ENCODE measurements at places on chromosomes 2 and 18.
A peak's percentile ranks its signal among the peaks of the same experiment; 100 is the strongest.

- DNase-seq: no peak
Measured at GRCh38 chr2:191180713-191181112, 29.9 kb upstream of the STAT4 start.

GRCh38 chr2:186629250-186629996, 39.6 kb downstream of the ITGAV start:
- DNase-seq: no peak

GRCh38 chr2:162746310-162746709, 92.3 kb downstream of the KCNH7 start:
- DNase-seq: no peak

- DNase-seq: no peak
Measured at GRCh38 chr18:45571195-45571594, 44.1 kb upstream of the SLC14A2 start.

GRCh38 chr2:75801234-75801982, 90.7 kb upstream of the GCFC2 start:
- no peak for DNase-seq

DNA sequence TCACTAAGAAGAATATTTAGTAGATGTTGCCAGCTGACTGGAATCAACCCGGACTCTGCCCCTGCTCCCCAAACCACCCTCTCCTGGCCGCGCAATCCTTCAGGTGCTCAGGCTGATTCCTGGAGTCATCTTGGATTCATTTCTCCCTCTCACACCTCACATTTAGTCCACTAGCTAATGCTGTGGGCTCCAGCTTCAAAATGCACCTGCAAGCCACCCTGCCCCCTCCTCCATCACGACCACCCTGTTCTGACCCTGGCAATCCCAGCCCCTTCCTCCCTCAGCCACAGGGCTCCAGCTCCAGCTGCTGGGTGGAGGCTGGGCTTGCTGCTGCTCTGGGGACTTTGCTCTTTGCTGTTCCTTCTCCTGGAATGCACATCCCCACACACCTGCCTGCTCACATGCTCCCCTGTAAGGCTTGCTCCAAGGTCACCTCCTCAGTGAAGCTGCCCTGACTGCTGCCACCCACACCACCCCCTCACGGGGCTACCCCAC, 61.3 kb upstream of the SH3RF3 start:
- DNase-seq: no peak

DNA sequence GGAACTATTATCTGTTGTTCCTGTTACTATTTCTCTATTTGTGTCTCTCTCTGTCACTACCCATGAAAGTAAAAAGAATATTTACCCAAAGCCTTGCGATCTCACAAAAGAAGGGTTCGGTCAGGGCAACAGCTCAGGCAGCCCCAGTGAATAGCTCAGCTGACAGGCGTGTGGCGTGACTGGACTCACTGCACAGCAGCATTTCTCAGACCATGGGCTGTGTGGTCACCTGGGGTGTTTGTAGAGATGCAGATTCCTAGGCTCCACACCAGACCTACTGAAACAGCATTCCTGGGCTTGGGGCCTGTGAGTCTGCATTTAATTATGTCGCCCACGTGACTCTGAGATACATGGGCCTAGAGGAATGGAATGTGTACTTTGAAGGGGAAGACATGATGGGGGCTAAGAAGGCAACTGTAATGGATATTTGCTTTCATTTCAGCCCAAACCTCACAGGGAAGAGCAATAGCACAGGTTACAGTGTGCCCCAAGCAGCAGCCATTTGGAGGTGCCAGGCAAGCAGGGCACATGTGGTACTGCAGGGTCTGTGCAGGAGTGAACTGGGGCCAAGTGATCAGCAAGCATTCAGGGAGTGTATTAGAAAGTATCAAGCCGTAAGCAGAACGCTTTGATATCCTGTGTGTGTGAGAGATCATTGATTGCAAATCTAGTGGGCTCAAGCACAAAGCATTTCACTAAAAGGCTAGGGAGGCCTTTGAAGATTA, 90.4 kb upstream of the RBMS1 start:
- DNase-seq: no peak

DNA sequence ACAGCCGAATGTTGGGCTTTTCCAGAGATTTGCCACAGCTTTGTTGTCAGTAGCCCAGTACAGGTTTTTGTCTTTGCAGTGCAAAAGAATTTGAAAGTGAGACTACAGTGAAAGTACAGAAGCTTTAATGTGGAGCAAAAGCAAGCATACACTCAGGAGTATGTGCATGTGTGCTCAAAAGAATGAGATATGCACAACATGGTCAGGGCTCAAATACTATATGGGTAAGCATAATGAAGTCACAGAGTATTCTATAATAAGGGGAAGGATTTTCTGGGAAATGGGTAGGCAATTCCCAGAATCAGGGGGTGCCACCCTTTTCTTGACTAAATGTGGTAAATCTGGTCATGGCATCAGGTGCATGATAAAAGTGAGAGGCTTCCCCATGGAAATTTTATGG, 72.1 kb upstream of the SULT1C3 start:
- DNase-seq: no peak

GRCh38 chr2:34705551-34706247, 1106.6 kb upstream of the FAM98A start:
- DNase-seq: no peak

DNA sequence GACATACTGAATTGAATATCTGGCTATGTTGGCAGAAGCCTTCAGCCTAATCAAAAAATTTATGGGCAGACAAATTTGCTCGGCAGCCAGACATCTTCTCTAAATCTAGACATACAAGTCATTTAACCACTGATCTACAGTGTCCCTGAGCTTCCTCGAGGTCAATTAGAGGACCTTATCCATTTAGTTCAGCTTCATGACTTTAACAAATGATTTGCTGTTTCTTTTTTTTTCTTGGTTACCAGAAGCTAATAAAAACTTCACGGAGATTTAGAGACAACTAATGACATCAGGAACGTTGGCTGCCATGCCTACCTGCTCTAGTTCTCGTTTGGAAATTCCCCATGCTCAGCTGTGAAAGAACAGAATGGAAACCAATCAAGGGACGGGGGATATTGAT, 223.8 kb downstream of the BCL2 start:
- DNase-seq: no peak

GRCh38 chr2:71932780-71933466, 214.7 kb downstream of the CYP26B1 start:
- DNase-seq: peak; percentile 39

DNA sequence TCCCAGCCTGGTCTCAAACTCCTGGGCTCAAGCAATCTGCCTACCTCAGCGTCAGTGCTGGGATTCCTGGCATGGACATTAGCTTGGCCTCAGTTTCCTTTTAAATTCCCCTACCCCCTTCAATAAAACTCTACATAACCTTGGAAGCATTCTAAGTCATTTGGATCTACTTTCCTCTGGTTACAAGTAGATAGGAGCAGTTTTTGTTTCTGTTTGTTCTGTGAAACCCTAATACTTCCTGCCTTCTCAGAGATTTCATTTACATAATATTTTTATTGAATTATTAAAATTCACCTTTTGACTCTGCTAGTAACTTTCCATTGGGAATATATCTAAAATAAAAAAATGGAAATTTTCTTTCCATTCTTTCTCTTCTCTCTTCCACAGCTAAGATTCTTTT, 25.9 kb downstream of the GIGYF2 start:
- DNase-seq: no peak

DNA sequence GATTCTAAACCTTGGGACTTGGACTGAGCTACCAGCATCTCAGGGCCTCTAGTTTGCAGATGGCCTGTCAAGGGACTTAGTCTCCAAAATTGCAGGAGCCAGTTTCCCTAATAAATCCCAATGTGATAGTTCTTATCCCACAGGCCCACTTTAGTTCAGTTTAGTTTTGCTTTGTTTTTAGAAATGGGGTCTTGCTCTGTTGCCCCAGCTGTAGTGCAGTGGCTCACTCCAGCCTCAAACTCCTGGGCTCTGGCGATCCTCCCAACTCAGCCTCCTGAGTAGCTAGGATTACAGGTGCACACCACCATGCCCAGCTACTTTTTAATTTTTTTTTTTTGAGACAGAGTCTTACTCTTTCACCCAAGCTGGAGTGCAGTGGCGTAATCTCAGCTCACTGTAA, 2.6 kb upstream of the SF3B1 start:
- no peak for DNase-seq
